ENCODE measurements at places on chromosomes 12 and 14.

DNA sequence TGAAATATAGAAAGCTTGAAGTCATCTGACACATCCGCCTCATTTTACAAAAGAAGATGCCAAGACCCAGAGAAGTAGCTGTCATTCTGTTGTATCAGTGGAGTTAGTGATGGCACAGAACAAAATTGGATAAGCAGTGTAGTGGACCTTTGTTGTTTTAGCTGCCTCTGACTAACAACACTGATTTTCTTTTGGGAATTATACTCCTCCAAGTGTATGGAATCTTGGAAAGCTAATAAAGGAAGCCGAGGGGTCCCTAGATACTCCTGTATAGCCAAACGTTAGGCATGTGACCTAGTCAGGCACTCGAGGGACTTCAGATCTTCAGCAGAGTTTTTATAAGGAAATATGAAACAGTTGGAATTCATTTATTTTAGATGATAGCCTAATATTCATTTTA is 94.5 kb downstream of the OTOGL start:
- DNase-seq, result no peak

GRCh38 chr12:86647800-86648199 is 391.6 kb upstream of the MGAT4C start:
- no peak for DNase-seq

GRCh38 chr14:49497725-49498348 is 88.3 kb downstream of the RPS29 start:
- DNase-seq, result peak; percentile 46

GRCh38 chr12:886206-886605 is 63.3 kb downstream of the RAD52 start:
- DNase-seq, result no peak

DNA sequence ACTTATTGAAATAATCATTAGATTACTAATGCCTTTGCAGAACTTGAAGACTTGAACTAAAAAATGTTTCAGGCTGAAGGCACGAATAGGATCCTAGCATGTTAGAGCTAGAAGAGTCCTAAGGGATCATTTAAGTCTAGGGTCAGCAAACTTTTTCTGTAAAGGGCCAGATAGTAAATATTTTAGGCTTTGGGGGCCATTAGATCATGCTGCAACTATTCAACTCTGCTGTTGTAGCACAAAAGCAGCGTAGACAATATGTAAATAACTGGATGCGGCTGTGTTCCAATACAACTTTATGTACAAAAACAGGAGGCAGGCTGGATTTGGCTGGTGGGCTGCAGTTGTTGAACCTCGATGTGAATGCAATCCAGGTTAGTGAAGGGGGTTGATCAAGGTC is 221.7 kb downstream of the ATP23 start:
- DNase-seq, result no peak

GRCh38 chr14:90496379-90496778 is 99.5 kb downstream of the CALM1 start:
- no peak for DNase-seq

GRCh38 chr14:105369653-105370040 is 28.7 kb upstream of the TEX22 start:
- DNase-seq, result no peak

DNA sequence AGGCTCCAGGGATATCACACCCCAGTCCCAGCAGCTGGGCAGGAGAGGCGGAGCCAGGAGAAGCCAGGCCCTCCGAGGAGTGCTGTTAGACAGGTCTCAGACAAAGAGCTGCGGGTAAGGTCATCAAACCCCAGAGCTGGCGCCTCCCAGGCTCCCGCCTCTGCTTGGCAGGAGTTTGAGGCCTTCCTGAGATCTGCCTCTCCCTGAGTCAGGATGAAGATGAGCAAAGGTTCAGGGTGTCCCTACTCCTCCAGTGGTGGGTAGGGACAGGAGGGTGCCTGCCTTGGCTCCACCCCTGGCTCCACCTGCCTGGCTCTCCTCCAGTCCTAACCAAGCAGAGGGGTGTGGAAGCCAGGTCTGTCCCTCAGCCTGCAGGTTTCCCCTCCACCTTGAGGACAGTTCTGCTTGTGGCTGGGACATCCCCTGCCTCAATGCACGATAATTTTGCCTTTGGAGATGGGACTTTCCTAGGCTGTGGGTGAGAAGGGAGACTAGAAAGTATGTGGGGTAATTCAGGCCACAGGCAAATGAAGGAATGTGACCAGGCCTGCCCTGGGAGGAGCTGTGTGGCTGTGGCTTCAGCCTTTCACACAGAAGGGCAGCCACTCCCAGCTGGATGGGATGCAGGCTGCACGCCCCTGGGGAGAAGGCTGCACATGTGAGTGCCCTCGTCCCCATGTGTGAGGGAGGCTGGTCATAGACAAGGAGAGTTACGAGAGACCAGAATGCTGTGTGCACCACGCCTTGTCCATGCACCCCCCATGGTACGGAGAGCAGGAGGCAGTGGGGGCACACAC is 2.2 kb downstream of the PLEKHG6 start:
- no peak for DNase-seq

DNA sequence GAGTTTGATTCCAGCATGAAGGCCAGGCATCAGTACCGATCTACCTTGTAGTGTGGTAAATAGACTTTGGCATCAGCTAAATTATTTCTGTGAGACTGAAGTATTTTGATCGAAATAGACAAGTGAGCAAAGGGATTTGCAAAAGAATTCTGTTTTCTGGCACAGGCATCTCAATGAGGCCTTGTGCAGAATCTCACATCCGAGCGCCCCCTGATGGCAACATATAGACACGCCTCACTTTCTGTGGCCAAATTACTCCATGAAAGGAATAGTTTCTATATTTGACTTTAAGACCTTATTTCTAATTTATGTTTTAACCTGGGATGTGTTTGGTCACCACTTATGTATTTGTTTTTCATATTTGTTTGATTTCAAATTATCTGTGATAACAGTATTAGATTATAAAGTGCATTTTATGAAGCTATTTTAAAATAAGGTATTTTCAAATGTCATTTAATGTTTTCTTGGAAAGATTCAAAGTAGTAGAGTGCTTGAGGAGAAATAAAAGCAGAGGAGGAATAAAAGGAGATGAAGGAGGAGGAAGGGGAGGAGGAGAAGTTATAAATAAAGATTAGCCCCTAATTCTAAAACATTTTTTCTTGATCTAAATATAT is 731.9 kb downstream of the NRXN3 start:
- DNase-seq, result peak; percentile 43
